Aorta (tissue), 5 donors: ENCODE measurements at places on chromosomes 13 and 19. TPM values are rescaled to one million over a fixed set of nuclear protein-coding genes. Genes with fewer than 3 reads are reported as not detected.

LACC1 gene
- total RNA-seq = 8.2 TPM

CSNK1A1L gene
- total RNA-seq = not detected

PTPRH gene
- 0.29 TPM for total RNA-seq

NCCRP1 gene
- total RNA-seq = not detected

APOC4 gene
- total RNA-seq = not detected

SIAH3 gene
- total RNA-seq = not detected

KCNN4 gene
- 4.3 TPM for total RNA-seq

GJB6 gene
- total RNA-seq = not detected

LYPD5 gene
- 1.9 TPM for total RNA-seq

- H3K27me3 ChIP-seq = no peaks in the 10 kb centered on the region
- H3K4me1 ChIP-seq = no peaks in the 10 kb centered on the region
- no peaks in the 10 kb centered on the region for H3K36me3 ChIP-seq
- peak; percentile 62 for DNase-seq
- H3K4me3 ChIP-seq = peak overlapping the region; percentile 77
Observed at GRCh38 chr19:30227661-30228112, 144.5 kb upstream of the ZNF536 start.

DNA sequence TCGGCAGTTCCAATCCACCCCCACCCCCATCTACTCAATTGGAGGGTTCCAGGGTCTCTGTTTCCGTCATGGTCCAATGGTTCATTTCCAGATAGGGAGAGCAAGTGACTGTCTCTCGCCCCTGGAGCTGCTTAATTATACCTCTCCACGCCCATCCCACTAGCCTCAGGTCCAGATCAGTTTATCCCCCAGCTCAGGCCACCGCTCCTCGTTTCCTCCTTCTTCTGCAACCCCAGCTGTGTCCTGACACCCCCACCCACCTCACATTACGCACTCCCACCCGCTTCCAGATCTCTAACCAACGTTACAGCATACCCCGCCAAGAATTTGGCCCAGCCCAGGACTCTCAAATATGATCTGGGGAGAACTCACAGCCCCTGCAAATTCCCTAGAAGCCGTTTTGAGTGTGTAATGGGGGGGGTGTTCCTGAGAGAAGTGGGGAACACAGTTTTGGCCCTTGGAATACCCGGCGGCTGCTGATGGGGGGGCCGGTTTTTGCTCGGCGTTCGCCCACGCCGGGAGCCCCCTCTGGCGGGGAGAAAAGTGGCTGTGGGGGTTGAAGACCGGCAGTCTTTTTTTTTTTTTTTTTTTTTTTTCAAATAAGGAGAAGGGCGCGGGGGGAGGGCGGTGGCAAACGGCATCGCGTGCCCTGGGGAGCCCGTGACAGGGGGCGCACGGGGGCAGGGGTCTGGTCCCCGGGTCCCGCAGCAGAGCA, 1.7 kb upstream of the PDE4A start:
- no peak for DNase-seq
- H3K4me3 ChIP-seq = no peak overlapping the region
- H3K4me1 ChIP-seq = no peaks in the 10 kb centered on the region
- H3K36me3 ChIP-seq = no peaks in the 10 kb centered on the region
- H3K27ac ChIP-seq = no peak overlapping the region

- no peaks in the 10 kb centered on the region for H3K27me3 ChIP-seq
- peaks cover 5% of the 10 kb centered on the region for H3K4me1 ChIP-seq
- DNase-seq = peak; percentile 61
- H3K36me3 ChIP-seq = no peaks in the 10 kb centered on the region
- H3K27ac ChIP-seq = no peak overlapping the region
Observed at GRCh38 chr19:6229951-6230712, 49.6 kb downstream of the MLLT1 start.

DNA sequence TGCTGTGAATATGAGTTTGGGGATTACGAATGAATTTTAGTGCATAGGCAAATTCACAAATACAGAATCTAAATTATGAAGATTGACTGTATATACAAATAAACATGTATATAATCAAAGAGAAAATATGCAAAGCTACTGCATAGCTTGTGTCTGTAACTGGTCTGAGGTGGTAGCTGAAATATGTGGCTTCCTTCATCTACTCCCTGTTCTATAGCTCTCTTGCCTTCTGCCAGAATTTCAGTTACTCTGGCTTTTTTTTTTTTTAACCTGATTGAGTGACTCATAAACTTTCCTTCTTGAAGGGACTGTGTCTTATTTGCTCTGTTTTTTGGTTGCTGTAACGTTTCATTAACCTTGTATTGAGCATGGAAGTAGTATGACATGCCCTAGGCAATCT, 26.6 kb downstream of the DNAJC3 start:
- DNase-seq = no peak
- no peak overlapping the region for H3K27ac ChIP-seq
- H3K4me3 ChIP-seq = no peak overlapping the region
- H3K4me1 ChIP-seq = peaks cover 2% of the 10 kb centered on the region

- no peaks in the 10 kb centered on the region for H3K27me3 ChIP-seq
- no peak overlapping the region for H3K27ac ChIP-seq
- no peak for DNase-seq
- H3K4me3 ChIP-seq = no peak overlapping the region
Observed at GRCh38 chr19:45568732-45569131, 15.9 kb downstream of the OPA3 start.

DNA sequence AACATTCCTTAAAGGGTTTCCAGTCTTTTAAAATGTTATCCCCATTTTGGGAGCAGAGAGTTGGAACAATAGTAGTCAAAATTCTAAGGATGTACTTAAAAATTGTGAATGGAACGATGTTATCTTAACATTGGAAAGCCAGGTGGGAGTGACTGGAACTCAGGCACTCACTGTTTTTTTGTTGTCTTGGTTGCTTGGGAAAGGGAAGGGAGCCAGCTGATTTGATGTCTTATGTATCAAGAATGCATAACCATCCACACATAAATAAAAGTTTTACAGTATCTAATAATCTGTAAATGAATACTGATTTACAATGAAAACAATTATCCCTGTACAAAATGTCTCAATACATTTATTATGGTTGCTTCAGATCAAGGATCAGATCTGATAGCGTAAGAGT, 88.7 kb downstream of the SLC10A2 start:
- no peaks in the 10 kb centered on the region for H3K36me3 ChIP-seq
- no peak overlapping the region for H3K4me3 ChIP-seq
- no peaks in the 10 kb centered on the region for H3K4me1 ChIP-seq
- peaks cover 3% of the 10 kb centered on the region for H3K27me3 ChIP-seq

DNA sequence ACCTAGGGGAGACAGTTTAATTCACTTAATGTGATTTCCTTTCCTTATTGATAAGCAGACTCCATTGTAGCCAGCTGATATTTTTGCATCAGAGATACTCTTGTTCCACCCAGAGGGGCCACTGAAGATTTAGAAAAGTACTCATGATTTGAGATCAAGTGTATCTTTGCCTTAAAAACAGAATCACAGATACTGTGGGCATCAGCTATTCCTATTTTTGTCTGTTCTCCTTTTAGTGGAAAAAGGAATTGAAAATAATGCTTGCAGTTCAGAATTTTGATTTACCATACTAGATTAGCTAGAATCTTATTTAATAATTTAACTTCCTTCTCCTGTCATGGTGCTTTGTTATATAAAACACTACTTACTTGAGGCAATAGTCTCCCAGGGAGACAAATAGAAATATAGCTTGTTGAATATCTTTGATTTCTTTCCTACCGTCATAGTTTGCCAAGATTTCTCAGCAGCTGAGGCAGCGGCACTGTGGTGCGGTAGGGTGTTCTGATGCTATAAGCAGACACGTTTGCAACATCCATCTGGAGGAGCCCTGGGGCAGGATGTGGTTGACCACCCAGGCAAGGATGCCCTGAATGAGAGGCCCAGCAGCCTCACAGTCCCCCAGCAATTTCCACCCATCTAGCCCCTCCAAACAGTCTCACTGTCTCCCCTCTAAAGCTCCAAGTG, 47.0 kb upstream of the RAP2A start:
- H3K27me3 ChIP-seq = no peaks in the 10 kb centered on the region
- H3K4me1 ChIP-seq = peaks cover 10% of the 10 kb centered on the region
- H3K27ac ChIP-seq = no peak overlapping the region
- DNase-seq = peak; percentile 66

- no peaks in the 10 kb centered on the region for H3K4me1 ChIP-seq
- no peaks in the 10 kb centered on the region for H3K27me3 ChIP-seq
- H3K36me3 ChIP-seq = no peaks in the 10 kb centered on the region
Observed at GRCh38 chr19:1501200-1501595, 10.2 kb downstream of the REEP6 start.

GRCh38 chr13:37701972-37702371, 103.4 kb upstream of the POSTN start:
- H3K36me3 ChIP-seq = no peaks in the 10 kb centered on the region
- H3K4me3 ChIP-seq = no peak overlapping the region
- H3K27ac ChIP-seq = no peak overlapping the region

DNA sequence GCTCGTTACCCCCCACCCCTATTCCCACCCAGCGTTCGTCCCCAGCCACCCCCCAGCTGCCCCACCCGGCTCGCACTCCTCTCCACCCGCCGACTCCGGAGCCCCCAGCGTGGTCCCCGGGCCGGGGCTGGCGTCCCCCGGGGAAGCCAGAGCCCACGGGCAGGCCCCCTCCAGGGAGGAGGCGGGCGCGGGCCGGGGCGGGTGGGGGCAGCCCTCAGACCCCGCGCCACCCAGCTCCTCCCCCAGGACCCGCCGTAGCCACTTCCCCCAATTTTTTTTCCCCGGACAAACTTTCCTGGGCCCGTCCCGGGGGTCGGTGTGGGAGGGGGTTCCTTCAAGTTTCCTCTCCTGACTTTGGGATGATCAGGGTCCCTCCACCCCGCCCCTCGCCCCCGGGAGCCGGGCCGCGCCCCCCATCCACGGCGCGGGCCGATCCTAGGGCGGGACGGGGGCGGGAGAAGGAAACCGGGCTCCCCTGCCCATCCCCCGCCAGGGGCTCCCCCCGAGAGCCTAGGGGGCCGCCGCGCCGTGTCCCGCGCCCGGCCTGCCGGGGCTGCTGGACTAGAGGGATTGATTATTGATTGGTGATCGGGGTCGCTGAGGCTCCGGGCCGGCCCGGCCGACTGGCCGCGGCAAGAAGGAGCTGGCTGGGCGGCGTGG, 927 bp upstream of the TSHZ3 start:
- no peak overlapping the region for H3K27ac ChIP-seq
- H3K36me3 ChIP-seq = no peaks in the 10 kb centered on the region
- H3K27me3 ChIP-seq = no peaks in the 10 kb centered on the region
- DNase-seq = peak; percentile 82
- peak overlapping the region; percentile 98 for H3K4me3 ChIP-seq

DNA sequence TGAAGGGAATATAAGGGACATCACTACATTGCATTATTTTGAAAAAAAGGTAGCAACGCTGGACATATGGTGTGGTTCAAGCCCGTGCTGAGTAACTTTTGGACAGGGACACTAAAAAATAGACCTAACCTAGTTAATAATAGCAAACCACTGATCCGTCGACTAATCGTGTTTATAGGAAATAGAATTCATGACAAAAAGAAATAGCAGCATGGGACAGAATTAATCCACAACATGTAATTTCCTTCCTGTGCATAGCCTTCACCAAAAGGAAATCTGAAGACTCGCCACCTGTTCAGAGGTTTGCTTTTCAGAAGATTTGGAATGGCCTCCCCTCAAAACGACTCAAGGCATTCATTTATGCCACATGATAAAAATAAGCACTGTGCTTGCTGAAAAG, 128.7 kb downstream of the FGF14 start:
- no peaks in the 10 kb centered on the region for H3K27me3 ChIP-seq
- no peak overlapping the region for H3K4me3 ChIP-seq
- no peak for DNase-seq
- no peaks in the 10 kb centered on the region for H3K36me3 ChIP-seq

GRCh38 chr13:50198508-50198907, 183.3 kb downstream of the KCNRG start:
- DNase-seq = no peak
- no peaks in the 10 kb centered on the region for H3K27me3 ChIP-seq

DNA sequence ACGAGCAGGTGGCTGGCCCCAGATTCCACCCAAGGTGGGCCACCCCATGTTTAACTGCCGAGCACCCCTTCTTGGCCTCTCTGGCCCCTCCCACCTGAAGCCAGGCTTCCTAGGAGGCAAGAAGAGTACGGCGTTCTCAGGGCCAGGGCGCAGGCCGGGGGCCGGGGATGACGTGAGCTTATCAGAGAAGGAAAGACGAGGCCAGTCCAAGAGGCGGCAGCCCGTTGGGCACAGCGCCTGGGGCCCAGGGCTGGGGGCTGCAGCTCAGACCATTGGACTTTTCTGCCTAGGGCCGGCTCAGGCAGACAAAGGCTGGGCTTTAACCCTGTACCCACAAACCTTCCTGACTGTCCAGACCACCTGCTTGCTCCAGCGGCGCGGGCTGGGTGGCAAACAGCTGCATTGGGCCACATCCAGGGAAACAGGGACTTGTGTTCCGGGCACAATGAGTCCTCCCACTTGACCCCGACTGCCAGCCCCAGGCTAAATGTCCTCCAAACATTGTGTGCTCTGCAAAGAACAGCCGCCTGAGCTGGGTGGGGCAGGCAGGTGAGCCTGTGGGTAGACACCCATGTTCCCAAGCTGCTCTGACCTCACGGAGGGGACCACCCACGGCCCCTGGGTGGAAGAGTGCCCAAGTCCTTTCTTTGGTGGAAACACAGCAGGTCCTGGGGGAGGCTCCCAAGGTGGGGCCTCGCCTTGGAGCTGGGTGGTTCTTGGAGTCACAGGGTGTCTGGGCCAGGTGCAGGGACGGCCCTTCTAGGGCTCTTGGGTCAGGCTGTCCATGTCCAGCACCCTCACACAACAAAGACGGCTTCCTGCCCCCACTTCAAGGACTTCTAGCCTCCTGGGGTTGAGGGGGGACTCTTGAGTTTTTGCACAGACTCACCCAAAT, 21.9 kb downstream of the COMP start:
- no peaks in the 10 kb centered on the region for H3K4me1 ChIP-seq
- H3K27me3 ChIP-seq = no peaks in the 10 kb centered on the region
- no peaks in the 10 kb centered on the region for H3K36me3 ChIP-seq
- DNase-seq = no peak
- no peak overlapping the region for H3K4me3 ChIP-seq
- no peak overlapping the region for H3K27ac ChIP-seq

DNA sequence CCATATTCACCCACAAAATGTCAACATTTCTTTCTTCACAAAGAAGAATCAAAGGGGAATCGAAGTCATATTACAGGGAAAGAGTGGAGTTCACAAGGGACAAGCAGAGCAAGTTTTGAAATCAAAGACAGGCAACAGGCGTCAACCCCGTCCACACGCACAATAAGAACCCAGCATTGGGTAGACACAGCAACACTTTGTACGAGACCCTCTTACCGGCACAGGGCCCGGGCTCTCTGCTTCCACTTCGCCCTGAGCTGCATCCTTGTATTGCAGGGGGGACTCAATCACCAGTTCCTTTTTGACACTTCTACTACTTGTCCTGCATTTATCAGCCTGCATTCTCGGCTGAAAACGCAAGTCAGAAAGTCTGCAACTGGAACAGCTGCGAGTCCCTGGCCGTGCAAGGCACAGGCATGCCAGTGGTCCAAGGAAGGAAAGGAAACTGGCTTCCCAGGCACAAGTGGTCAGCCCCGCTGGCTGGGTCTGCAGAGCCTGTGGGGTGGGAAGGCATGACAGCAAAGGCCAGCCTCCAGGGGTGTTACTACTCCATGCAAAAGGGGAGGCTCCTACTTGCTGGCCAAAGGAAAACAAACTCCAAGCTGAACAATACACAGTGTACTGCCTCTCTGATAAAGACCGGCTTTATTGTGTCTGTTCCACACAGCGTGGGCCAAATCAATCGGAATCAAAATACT, at the start of gene DOCK9:
TSS of gene DOCK9 (minus strand) at position 497 of the 698 bp plus-strand sequence. CDS start at position 342, 155 bp downstream.
- no peak within 1 kb of the TSS for H3K27ac ChIP-seq
- no peaks in the 10 kb centered on the region for H3K27me3 ChIP-seq
- DNase-seq = no peak
- no peaks in the 10 kb centered on the region for H3K36me3 ChIP-seq
- peak within 1 kb of the TSS; percentile 36 for H3K4me3 ChIP-seq
- H3K4me1 ChIP-seq = peaks cover 1% of the 10 kb centered on the region

GRCh38 chr19:30689474-30689873, 317.3 kb downstream of the ZNF536 start:
- H3K4me1 ChIP-seq = no peaks in the 10 kb centered on the region
- H3K4me3 ChIP-seq = no peak overlapping the region
- no peaks in the 10 kb centered on the region for H3K27me3 ChIP-seq
